ENCODE measurements at places on chromosomes 13 and 19.

GRCh38 chr13:50326811-50327210, 311.6 kb downstream of the KCNRG start:
- no peak for DNase-seq

- DNase-seq, result no peak
Observed at GRCh38 chr13:102452836-102453235, 51.0 kb upstream of the FGF14 start.

DNA sequence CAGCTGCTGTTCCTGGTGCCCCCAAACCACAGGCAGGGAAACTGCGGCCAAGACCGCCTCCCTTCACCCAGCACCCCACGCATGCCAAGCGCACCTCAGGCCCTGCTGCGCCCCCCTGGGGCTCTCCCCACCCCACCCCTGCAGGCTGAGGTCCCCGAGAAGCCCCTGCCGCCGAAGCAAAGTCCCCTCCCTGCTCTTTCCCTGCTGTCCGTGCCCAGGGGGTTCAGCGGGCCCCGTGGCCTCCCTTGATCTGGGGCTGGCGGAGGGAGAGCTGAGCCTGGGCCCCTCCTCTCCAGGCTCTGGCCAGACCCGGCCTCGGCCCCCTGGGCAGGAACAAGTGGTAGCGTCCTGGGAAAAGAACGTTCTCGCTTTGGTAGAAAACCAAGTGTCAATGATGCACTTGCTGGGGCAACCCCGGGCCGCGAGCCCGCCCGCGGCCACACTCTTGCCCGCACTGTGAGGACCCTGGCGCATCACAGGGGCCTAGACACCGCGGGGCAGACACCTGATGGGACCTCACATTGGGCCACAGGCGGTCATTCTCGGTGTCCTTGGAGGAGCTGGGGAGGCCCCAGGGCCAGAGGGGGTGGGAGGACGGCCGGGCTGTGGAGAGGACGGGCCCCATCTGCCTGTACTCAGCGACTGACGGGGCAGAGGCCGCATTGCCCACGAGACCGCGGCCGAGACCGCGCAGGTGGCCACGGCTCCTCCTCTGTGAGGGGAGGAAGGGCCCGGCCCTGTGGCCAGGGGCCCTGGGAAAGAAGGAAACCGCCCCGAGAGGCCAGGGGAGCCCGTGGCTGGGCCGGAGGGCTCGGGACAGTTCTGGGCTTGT, 29.0 kb downstream of the GPX4 start:
- no peak for DNase-seq

DNA sequence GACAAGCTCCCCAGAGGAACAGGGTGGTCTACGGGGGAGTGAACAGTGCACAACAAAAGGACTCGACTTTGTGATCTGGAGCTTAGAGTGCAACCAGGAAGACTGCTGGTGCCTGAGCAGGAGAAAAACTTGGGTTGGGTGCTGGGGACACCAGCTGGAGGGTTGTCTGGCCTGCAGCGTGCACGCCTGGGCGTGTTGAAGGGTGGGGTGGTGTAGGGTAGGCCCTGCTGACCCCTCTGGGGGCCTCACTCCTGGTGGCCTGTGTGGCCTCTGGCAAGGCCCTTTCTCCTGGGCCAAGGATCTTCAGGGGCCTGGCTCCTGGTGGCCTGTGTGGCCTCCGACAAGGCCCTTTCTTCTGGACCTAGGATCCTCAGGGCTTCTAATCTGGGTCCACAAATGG, 4.7 kb upstream of the RSPH6A start:
- DNase-seq, result no peak

DNA sequence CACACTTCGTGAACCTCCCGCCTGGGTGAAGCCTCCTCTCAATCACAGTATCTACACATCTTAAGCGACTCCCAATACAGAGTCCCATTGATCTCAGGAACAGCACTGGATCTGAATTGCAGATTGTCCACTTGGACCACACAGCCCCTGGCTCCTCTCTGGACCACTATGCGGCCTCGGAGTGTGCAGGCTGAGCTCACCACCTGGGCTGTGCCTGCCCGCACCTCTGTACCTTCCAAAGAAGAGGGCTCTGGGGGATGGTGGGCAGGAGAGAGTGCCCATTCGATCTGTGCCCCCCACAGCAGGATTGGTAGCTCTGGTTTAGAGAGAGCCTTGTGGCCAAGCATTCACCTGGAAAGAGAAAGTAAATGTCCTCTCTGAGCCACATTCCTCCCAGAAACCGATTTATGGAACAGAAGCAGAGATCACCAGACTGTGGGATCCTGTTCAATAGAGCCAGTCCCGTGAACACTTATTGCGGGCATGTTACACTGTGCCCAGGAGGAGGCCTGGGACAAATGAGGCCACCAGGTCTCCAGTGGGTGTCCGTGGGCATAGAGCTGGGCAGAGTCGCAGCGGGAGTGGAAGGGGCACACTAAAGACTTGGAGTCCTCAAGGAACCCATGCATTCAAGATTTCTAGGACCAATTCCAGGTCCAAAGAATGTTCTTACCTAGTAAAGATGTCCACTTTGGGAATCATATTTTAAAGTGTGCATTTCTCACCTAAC, 141.6 kb upstream of the SOX1 start:
- DNase-seq, result no peak

DNA sequence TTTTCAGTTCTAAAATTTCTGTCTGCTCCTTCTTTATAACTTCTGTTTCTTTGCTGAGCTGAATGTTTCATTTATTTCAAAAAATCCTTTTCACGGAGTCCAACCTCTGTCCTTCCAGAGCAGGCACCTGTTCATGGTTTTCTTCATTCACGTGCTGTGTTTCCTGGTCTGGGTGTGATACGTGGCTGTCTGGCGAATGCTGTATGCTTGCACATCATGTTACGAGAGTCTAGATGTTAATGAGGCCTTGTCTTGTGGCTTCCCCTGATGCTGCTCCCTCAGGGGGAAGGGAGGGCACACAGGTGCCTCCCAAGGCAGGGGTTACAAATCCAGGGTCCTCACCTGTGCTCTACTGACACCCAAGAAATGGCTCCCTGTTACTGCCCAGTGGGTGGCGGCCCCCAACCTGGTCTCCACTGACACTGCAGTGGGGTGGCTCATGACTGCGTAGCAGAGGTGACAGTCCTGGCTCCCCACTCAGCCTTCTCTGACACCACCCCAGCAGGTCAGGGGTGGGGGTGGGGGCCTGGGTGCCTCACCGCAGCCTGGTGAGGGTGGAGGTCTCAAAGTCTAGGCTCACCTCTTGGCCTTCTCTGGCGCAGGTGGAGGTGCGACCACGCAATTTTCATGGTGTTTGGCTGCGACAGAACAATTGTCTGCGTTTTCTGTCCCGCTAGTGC, 20.1 kb upstream of the RAB20 start:
- DNase-seq, result no peak

GRCh38 chr19:15570420-15570819, 44.6 kb upstream of the CYP4F8 start:
- DNase-seq, result no peak

- no peak for DNase-seq
Observed at GRCh38 chr19:39112338-39112890, 13.2 kb upstream of the PAK4 start.

GRCh38 chr19:15252398-15253018, 20.3 kb upstream of the EPHX3 start:
- no peak for DNase-seq

DNA sequence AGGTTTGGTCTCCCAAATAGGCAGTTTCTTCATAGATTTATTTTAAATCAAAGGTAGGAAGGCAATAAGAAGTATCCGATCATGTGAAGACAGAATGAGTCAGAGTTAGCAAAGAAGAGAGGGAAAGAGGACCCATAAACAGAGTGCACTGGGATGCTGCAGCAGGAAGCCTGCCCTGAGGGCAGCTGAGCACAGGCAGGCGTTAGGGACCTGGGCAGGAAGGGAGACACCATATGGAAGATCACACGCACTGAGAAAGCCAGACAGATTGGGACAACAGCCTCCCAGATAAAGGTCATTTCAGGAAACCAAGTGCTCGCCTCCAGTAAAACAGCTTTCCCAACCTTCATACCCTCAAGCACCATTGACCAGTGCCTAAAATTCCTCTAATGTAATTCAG, 598.0 kb downstream of the EFNB2 start:
- DNase-seq, result no peak

GRCh38 chr13:98059276-98059675, 83.6 kb upstream of the FARP1 start:
- no peak for DNase-seq

DNA sequence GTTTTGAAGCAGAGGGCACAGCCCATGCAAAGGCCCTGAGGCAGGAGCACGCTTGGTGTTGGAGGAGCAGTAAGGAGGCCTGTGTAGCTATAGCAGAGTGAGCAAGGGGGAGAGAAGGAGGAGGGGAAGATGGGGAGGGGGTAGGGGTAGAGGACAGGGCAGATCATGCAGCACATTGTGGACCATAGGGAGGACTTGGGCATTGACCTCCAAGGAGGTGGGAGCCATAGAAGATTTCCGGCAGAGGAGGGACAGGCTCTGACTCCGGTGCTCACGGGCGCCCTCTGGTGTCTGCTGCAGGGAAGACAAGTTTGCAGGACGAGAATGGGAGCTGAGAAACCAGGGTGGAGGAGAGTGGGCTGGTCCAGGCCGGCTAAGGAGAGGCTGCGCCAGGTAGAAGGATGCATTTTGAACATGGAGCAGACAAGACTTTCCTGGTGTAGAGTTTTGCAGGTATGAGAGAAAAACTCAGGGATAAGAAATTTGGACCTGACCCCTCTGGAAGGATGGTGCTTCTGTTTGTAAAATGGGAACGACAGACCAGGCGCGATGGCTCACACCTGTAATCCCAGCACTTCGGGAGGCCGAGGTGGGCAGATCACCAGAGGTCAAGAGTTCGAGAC, 13.7 kb upstream of the CREB3L3 start:
- peak; percentile 6 for DNase-seq

GRCh38 chr13:76632401-76633044, 253.7 kb downstream of the KCTD12 start:
- DNase-seq, result no peak

- DNase-seq, result no peak
Observed at GRCh38 chr19:2523630-2524311, 47.8 kb downstream of the GADD45B start.

- no peak for DNase-seq
Observed at GRCh38 chr13:42373048-42373812, 101.3 kb downstream of the AKAP11 start.

DNA sequence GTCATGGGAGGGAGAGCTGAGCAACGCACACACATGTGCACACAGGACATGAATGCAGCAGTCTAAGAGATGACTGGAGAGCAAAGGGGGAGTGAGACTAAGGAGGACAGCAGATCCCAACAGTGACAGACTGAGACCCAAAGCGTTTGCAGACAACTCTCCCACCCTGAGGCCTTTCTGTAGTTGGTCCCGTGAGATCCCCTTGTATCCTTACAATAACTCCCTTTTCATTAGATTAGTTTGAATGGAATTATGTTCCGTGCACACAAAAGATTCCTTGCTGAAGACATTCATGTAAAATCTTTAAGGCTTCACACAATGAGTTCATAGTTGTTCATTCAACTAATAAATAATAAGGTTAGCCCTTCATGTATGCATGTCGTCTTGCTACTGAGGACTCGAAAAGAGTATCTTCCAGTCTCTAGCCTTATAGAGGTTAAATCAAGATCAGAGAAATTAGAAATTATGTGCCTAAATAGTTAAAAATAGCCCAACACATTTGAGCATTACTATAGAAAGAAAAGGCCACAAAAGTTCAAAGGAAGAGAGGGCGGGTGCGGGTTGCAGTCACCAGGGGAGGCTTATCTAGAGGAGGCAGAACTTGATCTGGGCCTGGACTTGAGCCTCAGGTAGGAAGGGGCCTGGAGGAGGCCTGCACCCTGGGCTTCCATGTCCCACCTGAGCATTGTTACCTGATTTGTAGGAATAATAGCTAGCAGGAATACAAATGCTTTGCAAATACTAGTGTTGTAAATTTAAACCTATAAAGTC, 3.1 kb upstream of the GTF3A start:
- DNase-seq, result no peak

- DNase-seq, result no peak
Observed at GRCh38 chr13:50708461-50708860, 135.0 kb downstream of the DLEU7 start.

DNA sequence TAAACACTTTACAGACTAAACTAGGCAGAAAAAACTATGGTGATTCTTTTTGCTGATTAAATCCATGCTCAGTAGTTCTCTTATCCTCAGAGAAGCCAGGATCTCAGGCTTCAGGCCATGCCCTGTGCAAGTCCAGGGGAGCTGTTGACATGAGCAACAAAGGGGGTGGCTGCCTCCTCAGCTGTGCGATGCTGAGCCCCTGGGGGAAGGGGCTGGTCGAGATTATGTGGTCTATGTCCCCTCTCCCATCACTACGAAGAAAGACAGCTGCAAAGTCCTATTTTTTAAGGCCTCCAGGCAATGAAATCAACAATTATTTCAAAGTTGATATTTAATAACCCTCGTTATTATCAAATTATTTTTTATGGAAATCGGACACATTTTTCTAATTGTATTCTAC, 37.0 kb downstream of the IRS2 start:
- DNase-seq, result no peak

DNA sequence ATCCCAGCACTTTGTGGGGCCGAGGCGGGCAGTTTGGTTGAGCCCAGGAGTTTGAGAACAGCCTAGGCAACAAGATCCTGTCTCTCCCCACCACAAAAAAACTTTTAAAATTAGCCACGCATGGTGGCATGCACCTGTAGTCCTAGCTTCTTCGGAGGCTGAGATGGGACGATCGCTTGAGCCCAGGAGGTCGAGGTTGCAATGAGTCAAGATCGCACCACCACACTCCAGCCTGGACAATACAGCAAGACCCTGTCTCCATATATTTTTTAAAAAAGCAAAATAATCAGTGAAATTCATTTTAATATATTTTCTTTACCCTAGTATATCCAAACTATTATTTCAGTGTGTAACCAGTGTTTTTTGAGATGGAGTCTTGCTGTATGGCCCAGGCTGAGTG, 8.2 kb downstream of the AP2A1 start:
- DNase-seq, result no peak

- no peak for DNase-seq
Observed at GRCh38 chr13:50731400-50731799, 112.1 kb downstream of the DLEU7 start.

GRCh38 chr13:100951016-100951415, 276.4 kb upstream of the TMTC4 start:
- no peak for DNase-seq

DNA sequence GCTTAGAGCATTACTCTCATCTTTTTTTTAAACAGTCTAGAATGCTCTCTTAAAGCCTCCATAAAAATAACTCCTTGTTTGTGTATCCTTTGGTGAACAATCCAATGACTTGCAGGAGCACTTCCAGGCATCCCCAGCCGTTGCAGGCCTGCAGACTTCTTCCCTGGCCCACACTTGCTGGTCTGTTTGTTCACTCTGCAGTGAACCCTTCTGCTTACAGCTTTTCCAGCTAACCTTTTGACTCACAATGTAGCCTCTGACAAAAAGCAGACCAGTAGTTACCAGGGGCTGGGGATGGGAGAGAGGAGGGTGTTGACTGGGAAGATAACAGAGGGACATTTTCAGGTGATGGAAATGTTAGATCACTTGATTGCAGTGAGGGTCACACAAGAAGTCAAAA, 9.1 kb downstream of the GPR42 start:
- no peak for DNase-seq

- DNase-seq, result no peak
Observed at GRCh38 chr13:113804017-113804702, 45.1 kb downstream of the TMEM255B start.

GRCh38 chr13:70769817-70770216, 661.6 kb upstream of the KLHL1 start:
- DNase-seq, result no peak

Data from NCI-H1436 treated with DMSO at 0.1 percent for 48 hours (cell line).